ENCODE measurements at places on chromosomes 2 and 18.

DNA sequence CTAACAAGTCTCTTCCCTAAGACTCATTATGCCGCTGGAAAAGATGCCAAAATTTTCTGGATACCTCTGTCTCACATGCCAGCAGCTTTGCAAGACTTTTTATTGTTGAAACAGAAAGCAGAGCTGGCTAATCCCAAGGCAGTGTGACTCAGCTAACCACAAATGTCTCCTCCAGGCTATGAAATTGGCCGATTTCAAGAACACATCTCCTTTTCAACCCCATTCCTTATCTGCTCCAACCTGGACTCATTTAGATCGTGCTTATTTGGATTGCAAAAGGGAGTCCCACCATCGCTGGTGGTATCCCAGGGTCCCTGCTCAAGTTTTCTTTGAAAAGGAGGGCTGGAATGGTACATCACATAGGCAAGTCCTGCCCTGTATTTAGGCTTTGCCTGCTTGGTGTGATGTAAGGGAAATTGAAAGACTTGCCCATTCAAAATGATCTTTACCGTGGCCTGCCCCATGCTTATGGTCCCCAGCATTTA is 26.3 kb downstream of the DHRS9 start:
- no peak for DNase-seq

DNA sequence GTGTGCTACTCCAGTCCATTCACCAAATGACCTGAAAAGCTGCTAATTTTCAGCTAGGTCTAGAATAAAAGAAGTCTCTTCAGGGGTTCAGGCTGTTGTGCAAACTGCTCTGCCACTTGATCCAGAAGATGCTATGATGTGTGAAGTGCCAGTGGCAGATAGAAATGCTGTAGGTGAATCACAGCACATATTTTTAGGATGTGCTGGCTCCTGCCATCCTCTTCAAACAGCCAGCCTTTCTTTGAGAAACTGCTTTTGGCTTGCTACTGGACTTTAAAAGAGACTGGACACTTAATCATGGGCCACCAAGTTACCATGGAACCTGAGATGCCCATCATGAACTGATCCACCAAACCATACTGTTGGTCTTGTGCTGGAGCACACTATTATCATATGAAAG is 322.1 kb downstream of the EN1 start:
- no peak for DNase-seq

DNA sequence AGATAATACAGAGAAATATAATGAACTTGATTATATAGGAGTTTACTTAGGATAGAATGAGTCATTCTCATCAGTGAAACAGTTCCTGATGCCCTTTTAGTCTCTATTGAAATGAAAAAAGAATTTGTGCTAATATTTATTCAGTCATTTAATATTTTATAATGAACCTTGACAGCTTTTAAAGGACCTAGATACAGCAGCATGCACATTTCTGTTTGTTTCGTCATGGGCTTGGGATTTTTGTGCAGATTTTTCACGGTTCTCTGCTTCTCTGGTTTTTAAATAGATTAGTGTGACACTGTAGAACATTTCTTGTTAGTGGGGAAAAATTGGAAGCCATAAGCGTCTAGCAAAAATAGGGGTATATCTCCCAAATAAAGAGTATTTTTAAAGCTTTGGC is 60.7 kb downstream of the NABP1 start:
- DNase-seq, result no peak

- no peak for DNase-seq
Observed at GRCh38 chr2:20604401-20604911, 46.4 kb downstream of the HS1BP3 start.

GRCh38 chr2:62415019-62415431 is 91.0 kb downstream of the TMEM17 start:
- DNase-seq, result no peak

DNA sequence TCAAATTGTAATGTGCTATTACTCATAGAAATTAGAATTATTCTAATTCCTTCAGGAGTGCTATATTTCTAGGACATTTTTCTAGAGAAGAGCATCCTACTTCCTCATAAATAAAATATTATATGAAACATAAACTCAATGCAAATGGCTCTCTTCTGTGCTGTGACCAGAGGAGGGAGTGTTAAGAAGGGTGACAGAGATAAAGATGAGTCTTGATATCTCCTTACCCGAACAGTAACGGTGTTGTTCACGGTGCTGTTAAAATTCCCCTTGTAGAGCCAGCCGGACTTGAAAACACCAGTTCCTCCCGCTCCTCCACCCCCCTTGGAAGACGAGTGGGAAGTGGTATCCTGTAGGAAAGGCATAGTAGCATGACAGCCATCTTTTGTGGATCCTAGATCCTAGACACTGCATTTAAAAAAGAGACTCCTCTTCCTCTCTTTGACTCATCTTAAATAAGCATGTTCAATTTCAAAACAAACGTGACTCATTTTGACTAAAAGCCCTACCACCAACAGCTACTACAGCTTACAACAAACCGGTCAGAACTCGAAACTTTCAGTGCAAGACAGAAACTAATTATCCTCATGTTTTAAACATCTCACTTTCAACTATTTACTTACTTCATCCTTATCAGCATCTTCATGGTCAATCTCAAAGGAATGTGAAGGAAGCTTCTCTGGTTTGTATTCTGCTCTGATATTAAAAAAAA is 156.3 kb downstream of the DOCK10 start:
- no peak for DNase-seq

DNA sequence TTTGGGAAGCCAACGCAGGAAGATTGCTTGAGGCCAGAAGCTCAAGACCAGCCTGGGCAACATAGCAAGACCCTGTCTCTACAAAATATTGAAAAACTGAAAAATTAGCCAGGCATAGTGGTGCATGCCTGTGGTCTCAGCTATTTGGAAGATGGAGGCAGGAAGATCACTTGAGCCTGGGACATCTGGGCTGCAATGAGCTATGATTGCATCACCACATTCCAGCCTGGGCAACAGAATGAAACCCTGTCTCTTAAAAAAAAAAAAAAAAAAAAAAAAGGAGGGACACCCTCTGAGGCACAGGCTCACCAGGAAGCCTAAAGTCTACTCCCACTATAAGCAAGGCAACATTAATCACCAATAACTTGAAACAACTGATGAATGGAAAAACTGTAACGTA is 151.1 kb downstream of the CCDC148 start:
- no peak for DNase-seq

- DNase-seq, result no peak
Observed at GRCh38 chr2:213065583-213066442, 85.6 kb downstream of the IKZF2 start.

- no peak for DNase-seq
Observed at GRCh38 chr18:34153711-34154110, 71.0 kb downstream of the NOL4 start.

DNA sequence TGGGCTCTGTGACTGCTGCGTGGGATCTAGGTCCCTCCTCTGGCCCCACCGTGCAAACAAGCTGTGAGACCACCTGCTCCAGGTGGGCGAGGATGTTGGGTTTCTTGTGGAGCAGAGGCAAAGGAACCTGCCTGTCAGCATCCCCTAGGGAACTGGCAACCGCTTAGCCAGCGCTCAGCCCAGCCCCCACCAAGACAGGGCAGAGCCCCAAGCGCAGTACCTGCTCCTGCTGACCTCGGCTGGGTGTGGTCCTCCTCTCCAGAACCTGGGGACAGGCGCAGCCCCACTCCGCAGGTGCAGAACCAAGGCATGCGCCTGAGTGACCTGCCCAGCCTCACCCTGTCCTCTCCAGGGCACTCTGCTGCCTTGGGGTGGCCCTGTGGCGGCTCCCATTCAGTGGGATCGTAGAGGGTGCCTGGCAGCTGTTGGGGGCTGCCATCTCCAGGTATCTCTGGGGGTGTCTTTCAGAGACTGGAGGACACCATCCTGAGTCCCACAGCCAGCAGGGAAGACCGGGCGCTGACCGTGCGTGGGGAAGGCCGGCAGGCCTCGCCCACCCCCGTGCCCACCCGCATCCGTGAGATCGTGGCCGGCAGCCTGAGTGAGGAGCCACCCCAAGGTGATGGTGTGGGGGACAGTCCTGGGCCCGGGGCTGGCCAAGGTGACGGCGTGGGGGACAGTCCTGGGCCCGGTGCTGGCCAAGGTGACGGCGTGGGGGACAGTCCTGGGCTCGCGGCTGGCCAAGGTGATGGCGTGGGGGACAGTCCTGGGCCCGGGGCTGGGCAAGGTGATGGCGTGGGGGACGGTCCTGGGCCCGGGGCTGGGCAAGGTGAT is 12.3 kb downstream of the CROCC2 start:
- DNase-seq, result no peak
